ENCODE measurements at places on chromosomes 2 and 18. TPM values are rescaled to one million over a fixed set of nuclear protein-coding genes. Genes with fewer than 3 reads are reported as not detected.

The TMEM178A gene
- total RNA-seq, result 0.10 TPM

The MEP1B gene
- total RNA-seq, result 0.06 TPM

The CD302 gene
- total RNA-seq, result 2.5 TPM

The ADD2 gene
- total RNA-seq, result 21.1 TPM

The CPO gene
- not detected for total RNA-seq

The TMEM198 gene
- 0.95 TPM for total RNA-seq

The KCNS3 gene
- 1.1 TPM for total RNA-seq

The STON1 gene
- 0.50 TPM for total RNA-seq
